NCI-H1092 (cell line): ENCODE measurements at places on chromosomes 16 and 17.

GRCh38 chr17:82908543-82909160 is 68.8 kb upstream of the ZNF750 start:
- no peak for DNase-seq

DNA sequence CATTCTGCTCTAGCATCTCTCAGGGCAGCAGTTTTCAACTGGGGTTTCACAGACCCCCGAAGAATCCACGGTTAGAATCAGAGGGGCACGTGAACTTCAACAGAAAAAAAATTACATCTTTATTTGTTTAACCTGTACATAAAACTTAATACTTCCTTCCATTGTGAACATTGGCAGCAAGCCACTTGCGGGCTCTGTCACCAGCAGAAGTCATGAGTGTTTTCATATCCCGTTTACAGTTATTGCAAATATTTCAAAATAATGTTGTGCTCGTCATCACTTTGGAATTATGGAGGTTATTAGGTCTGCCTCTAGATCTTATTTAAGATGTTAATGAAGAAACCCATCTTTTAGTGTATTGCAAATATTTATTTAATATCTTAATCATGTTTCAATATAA is 109.8 kb downstream of the SDR42E1 start:
- no peak for DNase-seq

DNA sequence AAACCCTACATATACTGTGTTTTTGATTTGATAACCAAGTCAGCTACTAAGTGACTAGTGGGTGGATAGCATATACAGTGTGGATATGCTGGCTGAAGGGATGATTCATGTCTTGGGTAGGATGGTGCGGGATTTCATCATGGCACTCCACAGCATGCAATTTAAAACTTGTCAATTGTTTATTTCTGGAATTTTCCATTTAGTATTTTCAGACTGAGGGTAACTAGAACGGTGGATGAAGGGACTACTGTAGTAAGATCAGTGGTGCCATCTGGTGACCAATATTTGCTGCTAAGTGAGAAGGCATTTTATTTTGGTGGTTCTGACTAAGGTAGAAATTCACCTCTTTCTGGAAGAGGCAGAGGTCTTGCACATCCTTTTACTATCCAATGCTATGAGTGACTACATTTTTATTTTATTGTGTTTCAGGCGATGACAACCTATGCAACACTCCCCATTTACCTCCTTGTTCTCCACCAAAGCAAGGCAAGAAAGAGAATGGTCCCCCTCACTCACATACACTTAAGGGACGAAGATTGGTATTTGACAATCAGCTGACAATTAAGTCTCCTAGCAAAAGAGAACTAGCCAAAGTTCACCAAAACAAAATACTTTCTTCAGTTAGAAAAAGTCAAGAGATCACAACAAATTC is 3.1 kb downstream of the CDC6 start:
- no peak for DNase-seq

DNA sequence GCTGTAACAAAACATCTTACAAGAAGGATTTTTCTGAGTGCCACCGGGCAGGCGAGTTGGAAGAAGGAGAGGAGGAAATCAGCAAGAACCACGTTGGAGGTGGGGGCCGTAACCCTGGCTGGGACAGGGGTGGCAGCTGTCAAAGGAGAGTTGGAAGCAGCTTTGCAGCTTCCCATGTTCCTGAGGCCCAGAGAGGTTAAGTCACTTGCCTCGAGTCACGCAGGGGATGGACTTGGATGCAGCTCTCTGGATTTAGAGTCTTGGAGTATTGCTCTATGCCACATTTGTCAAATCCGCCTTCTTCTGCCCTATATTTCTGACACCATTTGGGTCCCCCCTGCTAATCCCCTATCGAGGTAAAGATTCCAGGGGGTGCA is 83.0 kb upstream of the CIBAR2 start:
- DNase-seq: no peak

GRCh38 chr17:76088041-76088867 is 9.3 kb downstream of the ZACN start:
- DNase-seq: no peak

DNA sequence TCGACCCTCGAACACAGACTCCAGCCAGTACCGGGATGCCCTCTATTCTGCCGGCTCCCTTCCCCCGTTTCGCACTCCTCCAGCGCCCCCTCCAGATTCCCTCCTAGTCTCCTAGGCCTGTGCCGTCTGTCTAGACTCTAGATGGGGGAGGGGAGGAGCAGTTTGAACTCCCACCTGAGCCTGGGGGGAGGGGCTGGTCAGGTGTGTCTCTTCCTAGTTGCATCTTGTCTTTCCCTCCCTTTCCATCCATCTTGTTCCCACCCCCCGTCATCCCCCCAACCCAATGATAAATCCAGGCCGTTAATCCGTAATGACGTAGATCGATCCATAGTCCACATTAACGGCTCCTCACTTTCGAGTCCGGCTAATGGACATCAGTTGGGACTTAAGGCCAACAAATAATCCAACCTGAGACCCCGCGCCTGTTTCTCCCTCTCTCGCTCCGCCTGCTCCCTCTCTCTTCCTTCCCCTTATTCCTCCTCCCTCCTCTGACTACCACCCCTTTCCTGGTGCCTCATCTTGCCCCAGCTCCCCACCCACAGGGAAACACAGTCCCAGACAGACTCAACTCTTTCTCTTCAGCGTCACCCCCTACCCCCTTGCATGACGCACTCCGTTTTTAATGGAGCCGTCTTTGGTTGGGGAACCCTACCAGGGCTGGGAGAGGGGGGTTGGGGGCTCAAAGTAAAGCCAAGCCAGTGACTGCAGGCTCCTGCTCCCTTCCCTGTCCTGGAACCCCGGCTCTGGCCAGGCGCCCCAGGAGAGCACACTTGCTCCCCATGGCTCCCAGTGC is 3.4 kb upstream of the HOXB5 start:
- DNase-seq: peak; percentile 60
